ENCODE measurements at places on chromosomes 1 and 21. TPM values are rescaled to one million over a fixed set of nuclear protein-coding genes. Genes with fewer than 3 reads are reported as not detected.

GRCh38 chr1:6022193-6022592 lies 23.5 kb upstream of the KCNAB2 start:
- peaks cover 23% of the 10 kb centered on the region for H3K4me1 ChIP-seq
- no peak overlapping the region for H3K27ac ChIP-seq
- no peak overlapping the region for H3K4me3 ChIP-seq
- H3K27me3 ChIP-seq = no peaks in the 10 kb centered on the region

GRCh38 chr21:46191257-46191685 lies 7.0 kb upstream of the SPATC1L start:
- peaks cover 2% of the 10 kb centered on the region for H3K4me1 ChIP-seq
- H3K36me3 ChIP-seq = peaks cover 3% of the 10 kb centered on the region
- H3K27ac ChIP-seq = no peak overlapping the region
- H3K27me3 ChIP-seq = no peaks in the 10 kb centered on the region

DNA sequence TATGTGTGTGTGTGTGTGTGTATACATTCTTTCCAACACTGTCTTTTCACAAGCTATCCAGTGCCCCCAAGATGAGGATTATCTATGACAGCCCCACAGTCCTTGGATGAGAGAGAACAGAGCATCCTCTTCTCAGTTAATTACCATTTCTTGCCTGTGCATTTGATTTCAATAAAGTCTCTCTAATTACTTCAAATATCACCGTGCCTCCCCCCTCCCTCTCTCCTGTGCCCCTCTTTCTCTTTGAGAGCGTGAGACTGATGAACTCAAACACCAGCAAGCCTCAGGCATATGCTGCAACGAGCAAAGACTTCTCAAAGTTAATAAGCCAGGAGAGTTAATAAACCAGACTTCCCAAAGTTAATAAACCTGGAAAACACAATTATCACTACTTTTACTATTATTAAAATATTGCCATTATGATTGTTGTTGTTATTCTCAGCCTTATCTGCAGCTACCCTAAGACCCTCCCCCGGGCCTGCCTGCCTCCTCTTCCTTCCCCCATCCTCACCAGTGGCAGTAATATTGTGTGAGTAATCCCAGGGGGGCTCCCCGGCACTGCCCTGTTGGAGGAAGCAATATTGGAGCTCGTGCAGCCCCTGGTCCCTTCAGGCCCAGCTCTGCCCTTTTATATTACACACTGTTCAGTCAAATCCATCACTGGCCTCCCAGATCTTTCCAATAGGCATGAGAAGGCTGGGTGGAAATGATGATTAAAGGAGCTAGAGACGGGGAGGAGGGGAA lies 30.9 kb downstream of the LMX1A start:
- no peak overlapping the region for H3K4me3 ChIP-seq
- DNase-seq = no peak
- no peak overlapping the region for H3K27ac ChIP-seq
- no peaks in the 10 kb centered on the region for H3K4me1 ChIP-seq
- H3K27me3 ChIP-seq = peaks cover 55% of the 10 kb centered on the region

GRCh38 chr1:235607284-235607683 lies 42.3 kb downstream of the GNG4 start:
- DNase-seq = no peak
- peaks cover 5% of the 10 kb centered on the region for H3K4me1 ChIP-seq
- H3K4me3 ChIP-seq = no peak overlapping the region
- H3K27me3 ChIP-seq = peaks cover 4% of the 10 kb centered on the region
- H3K27ac ChIP-seq = no peak overlapping the region

The CNR2 gene
- total RNA-seq = 0.85 TPM

- no peaks in the 10 kb centered on the region for H3K36me3 ChIP-seq
- peak overlapping the region; percentile 62 for H3K4me3 ChIP-seq
- H3K27me3 ChIP-seq = no peaks in the 10 kb centered on the region
- DNase-seq = peak; percentile 37
Observed at GRCh38 chr1:2314273-2314802, 77.0 kb downstream of the MORN1 start.

DNA sequence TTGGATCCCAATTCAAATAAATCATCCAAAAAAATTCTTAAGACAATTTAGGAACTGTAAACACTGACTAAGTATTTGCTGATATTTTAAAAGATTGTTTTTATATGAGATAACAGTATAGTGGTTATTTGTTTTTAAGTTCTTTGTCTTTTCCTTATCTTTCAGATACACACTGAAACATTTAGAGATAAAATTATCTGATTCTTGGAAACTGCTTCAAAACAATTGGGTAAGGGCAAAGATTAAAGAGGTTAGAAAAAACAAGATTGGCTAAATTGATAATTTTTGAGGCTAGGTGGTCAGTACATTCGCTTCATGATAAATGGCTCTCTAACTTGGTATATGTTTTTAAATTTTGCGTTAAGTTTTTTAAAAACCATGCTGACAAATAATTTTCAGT lies 117.3 kb downstream of the PSMG1 start:
- H3K36me3 ChIP-seq = no peaks in the 10 kb centered on the region
- DNase-seq = no peak
- H3K4me1 ChIP-seq = no peaks in the 10 kb centered on the region
- H3K27ac ChIP-seq = no peak overlapping the region
- no peak overlapping the region for H3K4me3 ChIP-seq

DNA sequence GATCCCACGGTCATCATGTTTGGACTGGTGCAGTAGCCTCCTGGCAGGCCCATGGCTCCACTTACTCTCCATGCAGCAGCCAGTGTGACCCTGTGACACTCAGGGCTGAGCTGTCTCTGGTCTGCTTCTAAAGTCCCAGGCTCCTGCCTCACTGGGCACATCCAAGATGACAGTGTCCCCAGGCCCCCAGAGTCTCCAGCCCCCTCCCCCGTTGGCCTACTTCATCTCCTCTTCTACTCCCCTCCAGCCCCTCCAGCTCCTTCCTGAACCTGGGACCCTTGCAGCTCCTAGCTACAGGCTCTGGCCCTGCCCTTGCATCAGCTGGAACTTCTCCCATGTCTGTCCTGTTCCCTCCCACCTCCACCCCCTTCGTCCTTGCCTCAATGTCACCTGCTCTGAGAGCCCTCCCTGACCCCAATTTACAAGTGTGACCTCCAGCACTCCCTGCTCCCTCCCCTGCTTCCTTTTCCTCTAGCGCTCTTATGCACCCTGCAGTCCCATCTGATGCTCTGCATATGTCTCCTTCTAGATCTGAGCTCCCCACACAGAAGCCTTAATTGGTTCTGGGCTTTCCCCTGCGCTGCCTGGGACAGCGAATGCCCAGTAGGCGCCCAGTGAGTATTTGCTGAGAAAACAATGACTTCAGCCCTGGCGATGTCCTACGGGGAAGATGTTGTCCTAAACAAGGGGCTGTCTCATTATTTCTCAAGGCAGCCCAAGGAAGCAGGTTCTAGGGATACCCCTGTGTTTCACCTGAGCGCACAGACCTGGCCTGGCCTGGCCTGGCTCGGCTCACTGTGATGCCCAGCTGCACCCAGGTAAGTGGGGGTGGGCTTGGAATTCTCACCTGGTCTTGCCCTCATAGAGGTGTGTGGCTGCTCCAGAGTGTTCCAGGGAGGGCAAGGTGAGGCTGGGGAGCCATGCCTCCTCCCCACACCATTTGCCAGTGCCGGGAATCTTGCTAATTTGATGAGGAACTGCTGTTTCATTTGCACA lies 600.6 kb downstream of the PTPRU start:
- peaks cover 64% of the 10 kb centered on the region for H3K27me3 ChIP-seq
- H3K27ac ChIP-seq = no peak overlapping the region
- peaks cover 2% of the 10 kb centered on the region for H3K36me3 ChIP-seq
- no peak overlapping the region for H3K4me3 ChIP-seq

DNA sequence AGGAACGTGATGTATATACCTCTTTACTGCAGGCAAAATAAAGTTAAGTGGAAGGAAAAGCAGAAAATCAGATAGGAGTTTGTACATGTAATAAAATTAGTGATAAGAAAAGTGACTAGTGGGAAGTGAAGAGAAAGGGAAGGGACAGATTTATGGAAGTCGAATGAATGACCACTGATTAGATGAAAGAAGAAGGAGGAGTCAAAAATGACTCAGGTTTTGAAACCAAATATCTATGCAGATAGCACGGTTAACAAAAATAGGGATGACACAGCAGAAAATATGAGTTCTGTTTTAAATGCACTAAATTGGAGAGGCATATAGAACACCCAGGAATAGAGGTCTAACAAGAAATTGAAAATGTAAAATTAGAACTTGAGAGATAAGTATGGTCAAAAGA lies 128.0 kb downstream of the HMCN1 start:
- H3K27me3 ChIP-seq = peaks cover 32% of the 10 kb centered on the region
- H3K27ac ChIP-seq = no peak overlapping the region
- no peaks in the 10 kb centered on the region for H3K36me3 ChIP-seq
- no peak overlapping the region for H3K4me3 ChIP-seq

GRCh38 chr1:233582439-233582838 lies 31.5 kb upstream of the KCNK1 start:
- no peak overlapping the region for H3K4me3 ChIP-seq
- peaks cover 26% of the 10 kb centered on the region for H3K27me3 ChIP-seq

Measured in T-helper 17 cell (primary cell).